ENCODE measurements at places on chromosomes 1 and 21.
A peak's percentile ranks its signal among the peaks of the same experiment; 100 is the strongest.

DNA sequence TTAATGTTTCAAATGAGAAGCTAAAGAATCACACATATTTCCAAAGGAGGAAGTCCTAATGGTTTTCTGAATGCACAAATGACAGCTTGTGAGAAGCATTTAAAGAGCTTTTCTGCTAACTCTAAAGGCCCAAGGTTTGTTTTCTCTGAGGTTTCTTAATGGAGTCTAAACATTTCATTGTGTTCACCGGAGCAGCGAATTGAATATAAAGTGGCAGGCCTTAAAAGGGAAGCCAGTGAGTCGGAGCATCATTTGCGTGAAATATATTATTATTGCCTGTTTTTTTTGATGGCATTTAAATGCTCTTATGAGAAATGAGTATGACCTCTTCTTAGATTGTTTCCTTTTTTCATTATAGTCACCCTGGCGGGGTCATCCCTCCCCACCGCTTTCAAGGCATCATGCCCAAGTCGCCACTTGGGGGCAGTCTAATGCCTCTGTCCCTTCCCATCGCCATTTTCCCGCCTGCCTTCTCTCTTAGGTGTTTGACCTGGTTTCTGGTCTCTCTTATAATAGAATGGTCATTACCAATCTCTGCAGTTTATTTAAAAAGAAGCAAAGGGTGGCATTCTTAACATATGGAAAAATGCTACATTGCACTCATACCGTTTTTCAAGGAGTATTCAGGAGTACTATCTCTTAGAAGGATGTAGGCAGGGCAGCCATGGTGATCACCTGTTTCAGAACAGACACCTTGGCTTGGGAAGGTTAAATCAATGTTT lies 25.3 kb upstream of the OVAAL start:
- DNase-seq = peak; percentile 63

DNA sequence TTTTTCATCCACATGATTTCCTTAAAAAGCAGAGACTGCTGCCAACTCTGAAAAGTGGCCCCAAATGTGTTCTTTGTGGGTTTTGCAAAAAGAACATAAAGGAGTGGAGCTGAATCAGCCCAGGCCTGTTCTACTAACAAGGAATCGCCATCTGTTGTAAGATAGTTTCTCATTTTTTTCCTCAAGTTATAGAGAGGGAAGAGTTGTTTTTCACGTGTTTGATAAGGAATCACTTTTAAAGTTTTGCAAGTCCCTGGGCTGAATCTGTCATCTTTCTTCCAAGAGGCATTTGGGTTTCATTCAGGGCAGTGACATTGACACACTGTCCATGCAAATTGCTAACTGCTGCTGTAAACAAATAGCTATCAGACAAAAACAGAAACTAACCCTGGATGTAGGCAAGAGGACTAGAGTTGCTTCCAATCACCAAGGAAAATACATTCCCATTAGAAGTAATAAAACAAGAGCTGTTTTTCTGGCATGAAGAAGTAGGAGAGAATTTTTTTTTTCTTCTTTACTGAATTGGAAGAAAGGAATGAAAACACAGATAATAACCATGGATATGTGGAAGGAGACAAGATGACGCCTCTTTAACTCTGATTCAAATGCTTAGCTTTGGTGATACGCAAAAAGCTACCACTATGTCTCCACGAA lies 58.8 kb upstream of the TBX15 start:
- DNase-seq = no peak

GRCh38 chr1:87337606-87338005 lies 8.9 kb downstream of the LMO4 start:
- DNase-seq = no peak

- peak; percentile 68 for DNase-seq
Observed at GRCh38 chr1:204992201-204992997, 50.6 kb upstream of the CNTN2 start.

DNA sequence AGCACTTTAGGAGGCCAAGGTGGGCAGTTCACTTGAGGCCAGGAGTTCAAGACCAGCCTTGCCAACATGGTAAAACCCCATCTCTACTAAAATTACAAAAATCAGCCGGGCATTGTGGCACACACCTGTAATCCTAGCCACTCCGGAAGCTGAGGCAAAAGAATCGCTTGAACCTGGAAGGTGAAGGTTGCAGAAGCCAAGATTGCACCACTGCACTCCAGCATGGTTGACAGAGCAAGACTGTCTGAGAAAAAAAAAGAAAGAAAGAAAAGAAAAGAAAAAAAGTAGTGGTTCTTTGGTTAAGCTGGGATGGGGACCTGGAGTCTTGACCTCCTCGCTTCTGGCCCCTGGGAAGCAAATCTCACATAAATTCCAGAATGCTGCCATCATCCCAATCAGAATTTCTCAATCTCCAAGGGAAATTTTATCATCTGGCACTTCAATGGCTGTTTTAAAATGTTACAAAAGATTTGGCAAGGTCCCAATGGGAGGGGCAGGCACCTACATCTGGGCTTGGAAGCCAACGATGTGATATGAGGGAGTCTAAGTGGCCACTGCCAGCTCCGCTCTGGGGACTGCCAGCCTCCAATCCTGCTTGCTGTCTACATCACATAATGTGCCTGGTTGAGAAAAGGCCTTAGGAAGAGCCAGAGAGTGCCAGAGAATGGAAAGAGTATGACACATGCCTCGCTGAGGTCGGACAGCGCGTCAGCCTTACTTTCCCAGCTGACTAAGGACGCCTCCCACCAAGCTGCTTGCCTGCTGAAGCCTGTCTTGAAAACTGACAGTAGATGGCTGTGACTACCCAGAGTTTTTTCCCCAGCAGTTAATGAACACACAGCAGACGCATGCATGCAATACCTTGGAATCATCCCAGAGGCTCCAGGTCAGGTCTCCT lies 42.1 kb upstream of the SRP9 start:
- DNase-seq = no peak

- DNase-seq = no peak
Observed at GRCh38 chr21:46564391-46564790, 40.5 kb downstream of the S100B start.

- no peak for DNase-seq
Observed at GRCh38 chr1:8348047-8348776, 30.3 kb downstream of the SLC45A1 start.

DNA sequence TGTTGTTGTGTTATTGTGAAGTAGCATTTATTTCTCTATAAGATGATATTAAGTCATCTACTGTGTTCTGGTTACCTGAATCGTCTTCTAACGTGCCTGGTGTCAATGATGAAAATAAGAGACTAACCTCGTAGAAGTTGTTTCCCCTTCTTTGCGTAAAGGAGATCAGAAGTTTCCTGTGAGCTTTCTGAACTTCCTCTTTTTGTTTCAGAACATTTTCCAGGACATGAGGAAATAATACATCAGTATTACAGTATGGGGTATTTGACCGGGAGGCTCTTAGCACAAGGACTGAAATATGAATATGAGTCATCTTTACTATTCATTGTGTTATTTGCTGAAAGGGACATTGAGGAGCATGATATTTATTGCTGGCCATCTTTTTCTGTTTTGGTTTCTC lies 1.3 kb downstream of the ST6GALNAC3 start:
- peak; percentile 83 for DNase-seq

- peak; percentile 93 for DNase-seq
Observed at GRCh38 chr1:111733183-111733991, 5.8 kb downstream of the INKA2 start.

GRCh38 chr1:21321963-21322680 lies 31.9 kb upstream of the ECE1 start:
- DNase-seq = no peak

DNA sequence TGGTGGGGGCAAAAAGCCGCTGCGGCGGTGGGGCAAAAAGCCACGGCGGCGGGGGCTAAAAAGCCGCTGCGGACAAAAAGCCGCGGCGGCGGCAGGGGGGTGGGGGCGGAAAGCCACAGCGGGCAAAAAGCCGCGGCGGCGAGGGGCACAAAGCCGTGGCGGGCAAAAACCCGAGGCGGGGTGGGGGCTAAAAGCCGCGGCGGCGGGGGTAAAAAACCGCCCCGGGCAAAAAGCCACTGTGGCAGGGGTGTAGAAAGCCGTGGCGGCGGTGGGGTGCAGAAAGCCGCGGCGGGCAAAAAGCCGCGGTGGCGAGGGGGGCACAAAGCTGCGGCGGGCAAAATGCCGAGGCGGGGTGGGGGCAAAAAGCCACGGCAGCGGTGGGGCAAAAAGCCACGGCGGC lies 3901.8 kb downstream of the SRGAP2C start:
- DNase-seq = no peak
